ENCODE measurements at places on chromosomes 3 and 15.

- no peak for DNase-seq
Observed at GRCh38 chr3:42562047-42562907, 19.5 kb downstream of the SEC22C start.

DNA sequence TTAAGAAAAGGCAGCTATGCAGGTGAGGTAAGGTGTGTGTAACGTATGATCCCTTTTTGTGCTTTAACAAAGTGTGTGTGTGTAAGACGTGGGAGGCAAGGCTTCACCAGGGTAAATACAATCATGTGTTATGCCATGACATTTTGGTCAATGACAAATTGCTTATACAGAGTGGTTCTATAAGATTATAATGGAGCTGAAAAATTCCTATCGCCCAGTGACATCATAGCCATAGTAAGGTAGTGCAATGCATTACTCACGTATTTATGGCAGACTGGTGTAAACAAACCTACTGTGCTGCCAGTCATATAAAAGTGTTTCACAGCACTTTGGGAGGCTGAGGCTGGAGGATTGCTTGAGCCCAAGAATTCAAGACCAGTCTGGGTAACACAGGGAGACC is 60.2 kb upstream of the LCTL start:
- no peak for DNase-seq

- DNase-seq, result no peak
Observed at GRCh38 chr3:126857928-126858327, 125.0 kb upstream of the PLXNA1 start.

DNA sequence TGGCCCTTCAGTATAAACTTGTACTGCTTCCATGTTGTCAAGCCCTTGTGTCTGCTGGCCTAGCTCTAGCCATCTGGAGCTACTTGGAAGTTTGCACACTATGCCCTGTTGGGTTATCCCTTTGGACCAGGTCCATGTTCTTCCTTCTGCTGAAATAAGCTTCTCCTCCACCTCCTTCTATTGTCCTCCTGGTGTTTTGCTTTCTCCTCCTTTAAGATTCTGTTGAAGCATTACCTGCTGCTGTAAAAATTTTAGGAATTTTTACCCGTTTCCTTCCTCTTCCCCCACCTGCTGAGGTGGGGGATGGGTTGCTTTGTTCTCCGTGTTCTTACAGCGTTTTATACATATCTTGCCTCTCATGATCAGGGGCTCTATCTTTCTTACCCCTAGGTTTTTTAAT is 51.7 kb downstream of the SH3GL3 start:
- DNase-seq, result no peak

DNA sequence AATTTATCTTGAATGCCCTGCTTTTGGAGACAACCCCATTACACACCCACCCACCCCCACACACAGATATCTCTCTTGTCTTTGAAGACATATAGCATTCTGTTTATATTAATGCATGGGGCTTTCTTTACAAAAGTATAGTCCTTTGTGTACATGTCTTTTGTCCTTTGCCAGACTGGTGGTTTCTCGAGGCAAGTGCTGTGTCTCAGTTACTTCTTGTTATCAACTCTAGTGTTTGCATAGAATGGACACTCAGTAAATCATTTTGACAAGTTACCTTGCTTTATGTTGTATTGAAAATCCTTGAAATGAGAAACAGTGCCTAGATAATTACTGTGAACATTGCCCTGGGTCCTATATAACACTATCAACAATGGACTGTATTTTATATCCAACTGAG is 33.9 kb downstream of the KBTBD8 start:
- DNase-seq, result no peak

All from NCI-H2081 treated with DMSO at 0.1 percent for 48 hours (cell line).